ENCODE measurements at places on chromosomes 5 and 9. TPM values are rescaled to one million over a fixed set of nuclear protein-coding genes. Genes with fewer than 3 reads are reported as not detected.

Gene SLC34A3
- 0.15 TPM for total RNA-seq

DNA sequence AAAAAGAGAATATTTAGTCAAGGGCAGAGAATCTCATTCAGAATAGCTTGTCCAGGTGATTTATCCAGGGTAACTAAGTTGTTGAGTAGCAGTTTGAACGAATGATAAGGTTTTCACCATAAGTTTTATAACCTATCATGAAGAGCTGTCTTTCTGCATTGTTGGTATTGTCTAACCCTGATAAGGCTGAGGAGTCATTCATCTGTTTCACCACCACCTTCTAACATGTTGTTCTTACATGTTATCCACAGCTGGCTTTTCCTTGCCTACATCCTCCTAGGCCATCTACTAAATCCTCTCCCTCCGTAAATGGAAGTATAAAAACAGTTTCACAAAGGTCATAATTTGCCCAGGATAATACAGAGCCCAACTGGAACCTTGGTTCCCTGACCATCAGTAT is 24.1 kb downstream of the ZNF462 start:
- no peak for DNase-seq

DNA sequence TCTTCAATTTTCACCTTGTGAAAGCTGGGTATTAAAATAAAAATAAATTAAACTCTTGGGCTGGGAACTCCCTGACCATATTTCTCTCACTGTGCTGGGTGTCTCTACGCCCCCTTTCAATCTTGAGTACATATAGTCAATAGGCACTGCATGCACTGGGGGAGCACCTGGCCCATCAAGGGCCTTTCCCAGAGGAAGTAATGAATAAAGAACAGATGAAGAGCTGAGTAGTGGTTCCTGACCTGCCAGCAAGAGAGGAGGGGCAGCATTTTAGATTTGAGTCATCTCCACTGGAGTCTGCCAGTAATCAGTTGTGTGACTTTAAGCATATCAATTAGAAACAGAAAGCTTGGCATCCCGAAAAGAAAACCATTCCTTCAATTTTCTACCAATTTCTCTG is 6.2 kb downstream of the MAPKAP1 start:
- DNase-seq, result peak; percentile 72

GRCh38 chr9:33172256-33173238 is 5.4 kb upstream of the B4GALT1 start:
- peak; percentile 60 for DNase-seq

DNA sequence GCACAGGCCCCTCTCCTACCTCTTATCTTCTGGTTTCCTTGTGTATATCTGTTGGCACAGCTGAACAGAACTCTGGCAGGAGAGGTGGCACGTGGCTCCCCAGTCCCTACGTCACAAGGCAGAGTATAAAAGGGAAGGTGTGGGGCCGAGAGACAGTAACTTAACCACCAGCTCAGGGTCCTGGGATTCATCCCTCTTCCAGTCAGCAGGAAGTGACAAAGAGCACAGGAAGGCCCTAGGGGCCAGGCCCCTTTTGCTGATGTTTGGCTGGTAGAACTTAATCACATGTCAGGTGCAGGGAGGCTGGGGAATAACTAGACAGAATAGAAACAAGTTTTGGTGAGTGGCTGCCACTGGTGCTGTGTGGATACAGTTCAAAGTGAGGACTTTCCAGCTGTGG is 4.5 kb upstream of the ICE1 start:
- DNase-seq, result no peak

- DNase-seq, result no peak
Observed at GRCh38 chr9:128593039-128593438, 40.7 kb downstream of the SPTAN1 start.

GRCh38 chr5:147743012-147743411 is 39.5 kb downstream of the JAKMIP2 start:
- no peak for DNase-seq

DNA sequence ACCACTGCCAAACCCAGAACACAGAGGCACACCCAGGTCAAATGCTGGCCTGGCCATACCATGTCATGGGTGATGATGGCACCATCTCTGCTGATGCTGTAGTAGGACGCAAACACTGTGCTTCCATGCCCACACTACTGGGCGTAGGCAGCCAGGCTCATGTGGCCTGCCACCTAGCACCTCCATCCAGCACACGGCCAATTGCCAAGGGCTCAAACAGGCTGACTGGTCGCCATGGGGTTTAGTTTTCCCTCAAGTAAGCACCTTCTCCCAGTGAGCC is 39.4 kb downstream of the BICD2 start:
- no peak for DNase-seq
